ENCODE measurements at places on chromosomes 2 and 18.

DNA sequence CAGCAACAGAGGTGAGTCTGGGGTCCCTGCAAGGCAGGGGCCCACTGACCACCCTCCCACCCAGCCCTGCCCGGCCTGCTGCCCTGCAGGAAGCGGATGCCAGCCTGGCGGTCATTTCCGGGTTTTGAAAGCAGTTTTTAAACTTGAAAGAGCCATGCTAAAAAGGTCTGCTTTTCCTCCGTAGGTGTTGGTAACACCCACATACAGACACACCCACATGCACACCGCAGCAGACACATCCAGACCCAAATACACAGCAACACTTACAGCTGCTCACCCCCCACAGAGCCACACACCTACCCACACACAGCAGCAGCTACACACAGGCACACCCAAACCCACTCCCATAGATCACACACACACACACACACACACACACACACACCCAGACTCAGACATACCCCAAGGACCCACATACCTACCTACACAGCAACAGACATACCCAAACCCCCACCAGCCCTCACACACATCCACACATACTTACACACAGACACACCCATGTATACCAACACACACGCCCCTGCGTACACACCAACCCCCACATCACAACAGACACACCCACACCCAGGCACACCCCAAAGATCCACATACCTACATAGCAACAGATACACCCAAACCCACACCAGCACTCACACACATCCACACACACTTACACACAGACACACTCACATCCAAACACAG, 7.6 kb downstream of the ZFP36L2 start:
- no peak for DNase-seq

- no peak for DNase-seq
Measured at GRCh38 chr2:127025359-127026166, 81.4 kb downstream of the BIN1 start.

DNA sequence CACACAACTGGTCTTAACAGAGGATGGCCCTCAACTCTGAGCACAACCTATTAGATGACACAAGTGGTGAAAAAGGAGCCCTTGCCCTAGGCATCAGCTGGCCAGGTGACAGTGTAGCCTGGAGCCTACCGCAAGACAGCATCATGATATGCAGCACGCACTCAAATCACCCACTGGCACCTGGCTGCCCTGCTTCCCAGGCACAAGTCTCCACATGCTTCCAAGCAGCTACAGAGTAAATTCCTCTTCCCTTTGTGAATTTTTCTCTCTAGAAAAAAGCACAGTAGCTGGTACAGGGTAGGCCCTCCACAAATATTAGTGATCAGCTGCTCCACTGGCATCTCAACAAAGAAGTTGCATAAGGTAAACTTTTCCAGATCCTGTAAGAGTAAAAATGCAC, 6.0 kb downstream of the FBXO15 start:
- DNase-seq = no peak

GRCh38 chr2:191327484-191327883, 82.3 kb downstream of the MYO1B start:
- no peak for DNase-seq

DNA sequence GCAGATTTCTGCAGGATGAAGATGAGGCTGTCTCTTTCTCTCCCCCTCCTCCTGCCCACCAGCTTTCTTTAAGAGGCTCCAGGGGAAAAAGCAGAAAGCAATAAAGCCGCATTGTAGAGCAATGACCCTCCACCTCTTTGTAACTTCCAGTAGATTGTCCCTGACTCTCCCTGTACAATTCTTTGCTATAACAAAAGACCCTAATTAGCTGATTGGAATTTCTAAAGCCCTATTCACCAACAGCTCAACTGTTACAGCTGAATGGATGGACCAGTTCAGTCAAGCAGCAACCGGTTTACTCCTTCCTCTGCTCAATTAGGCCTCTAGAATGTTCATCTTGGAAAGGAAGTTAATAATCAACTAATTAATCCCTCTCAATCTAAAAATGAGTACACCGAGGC, 301.0 kb downstream of the STK39 start:
- DNase-seq = no peak

Data from glomerular endothelial cell (primary cell).